ENCODE measurements at places on chromosomes 1 and 21. TPM values are rescaled to one million over a fixed set of nuclear protein-coding genes. Genes with fewer than 3 reads are reported as not detected.

DNA sequence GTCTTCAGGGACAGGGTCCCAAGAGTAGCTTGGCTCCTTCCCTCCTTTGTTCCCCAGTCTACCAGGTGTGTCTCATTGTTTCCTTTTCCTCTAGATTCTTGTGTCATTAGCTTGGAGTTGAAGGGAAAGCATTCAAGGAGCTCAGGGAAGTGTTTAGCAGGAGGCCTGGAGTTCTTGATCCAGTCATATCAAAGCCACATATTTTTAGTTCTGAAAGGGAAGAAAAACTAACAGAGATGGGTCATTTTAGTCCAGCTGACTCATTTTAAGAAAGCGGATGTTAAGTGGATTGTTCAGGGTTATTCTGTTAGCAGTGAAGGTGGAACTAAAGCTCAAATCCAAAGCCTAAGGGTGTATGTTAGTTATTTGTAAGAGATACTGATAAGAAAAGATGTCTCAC lies 721 bp downstream of the C1orf54 start:
- no peak for DNase-seq

DNA sequence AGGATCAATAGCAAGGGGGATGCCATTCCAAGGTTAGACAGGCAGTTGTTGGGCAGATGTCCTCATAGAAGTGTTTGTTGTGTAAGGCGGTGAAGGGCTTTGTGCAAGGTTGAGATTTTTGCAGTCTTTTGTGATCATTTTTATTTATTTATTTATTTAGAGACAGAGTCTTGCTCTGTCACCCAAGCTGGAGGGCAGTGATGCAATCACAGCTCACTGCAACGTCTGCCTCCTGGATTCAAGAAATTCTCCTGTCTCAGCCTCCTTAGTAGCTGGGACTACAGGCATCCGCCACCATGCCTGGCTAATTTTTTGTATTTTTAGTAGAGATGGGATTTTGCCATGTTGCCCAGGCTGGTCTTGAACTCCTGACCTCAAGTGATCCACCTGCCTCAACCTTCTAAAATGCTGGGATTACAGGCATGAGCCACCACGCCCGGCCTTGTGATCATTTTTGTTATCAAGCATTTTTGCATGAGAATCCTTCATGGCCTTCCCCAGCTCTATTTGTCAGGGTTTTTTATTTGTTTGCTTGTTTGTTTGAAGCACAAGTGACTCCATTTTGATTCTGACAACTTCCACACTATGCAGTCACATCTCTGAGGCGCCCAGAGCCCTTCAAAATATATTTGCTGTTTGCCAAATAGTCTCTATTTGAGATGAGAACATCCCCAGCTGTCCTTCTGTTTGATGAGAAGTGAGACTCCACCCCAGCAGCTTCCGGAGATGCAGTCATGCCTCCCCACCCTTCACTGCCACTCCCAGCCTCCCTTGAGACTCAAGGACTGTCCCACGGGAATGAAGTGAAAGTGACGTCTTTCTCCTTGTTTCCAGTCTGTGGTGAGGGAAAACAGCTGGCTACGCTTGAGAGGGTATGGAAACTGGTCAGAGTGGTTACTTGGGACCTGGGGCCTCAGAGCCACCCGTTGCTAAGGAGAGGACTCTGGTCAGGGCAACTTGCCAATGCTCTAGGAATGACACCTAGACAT lies 38.0 kb downstream of the TMEM50B start:
- no peak for DNase-seq

GRCh38 chr1:214688891-214689290 lies 85.9 kb downstream of the CENPF start:
- no peak for DNase-seq

GRCh38 chr1:28200234-28200873 lies 23.9 kb upstream of the PTAFR start:
- no peak for DNase-seq

DNA sequence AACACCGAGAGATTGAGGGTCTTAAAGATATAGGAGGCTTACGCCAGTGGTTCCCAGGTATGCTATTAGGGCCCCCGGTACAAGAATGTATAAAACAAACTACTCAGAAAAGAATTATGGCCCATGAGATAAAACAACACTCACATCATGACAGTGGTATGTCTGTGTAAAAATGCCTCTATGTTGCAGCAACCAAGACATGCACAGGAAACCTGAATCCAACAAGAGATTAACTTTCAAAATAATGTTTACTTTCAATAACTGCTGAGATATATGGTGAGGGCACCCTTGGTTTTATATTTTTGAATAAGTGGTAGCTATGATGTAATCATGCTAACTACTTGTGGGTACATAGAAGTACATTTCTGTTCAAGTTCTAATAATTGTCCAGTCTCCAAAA lies 74.9 kb downstream of the PUM1 start:
- no peak for DNase-seq

GRCh38 chr1:116234429-116234828 lies 123.2 kb downstream of the MAB21L3 start:
- DNase-seq = no peak

- DNase-seq = no peak
Observed at GRCh38 chr1:234538062-234538731, 59.2 kb upstream of the TARBP1 start.

EXOC8 gene
- total RNA-seq = 13.3 TPM

PRELP gene
- 128 TPM for total RNA-seq

POFUT2 gene
- total RNA-seq = 42.6 TPM

GRCh38 chr1:211788626-211789025 lies 41.9 kb downstream of the LPGAT1 start:
- no peak for DNase-seq
